Upper lobe of right lung (tissue), 1 donor: ENCODE measurements at places on chromosomes 12 and 14. TPM values are rescaled to one million over a fixed set of nuclear protein-coding genes. Genes with fewer than 3 reads are reported as not detected.

DNA sequence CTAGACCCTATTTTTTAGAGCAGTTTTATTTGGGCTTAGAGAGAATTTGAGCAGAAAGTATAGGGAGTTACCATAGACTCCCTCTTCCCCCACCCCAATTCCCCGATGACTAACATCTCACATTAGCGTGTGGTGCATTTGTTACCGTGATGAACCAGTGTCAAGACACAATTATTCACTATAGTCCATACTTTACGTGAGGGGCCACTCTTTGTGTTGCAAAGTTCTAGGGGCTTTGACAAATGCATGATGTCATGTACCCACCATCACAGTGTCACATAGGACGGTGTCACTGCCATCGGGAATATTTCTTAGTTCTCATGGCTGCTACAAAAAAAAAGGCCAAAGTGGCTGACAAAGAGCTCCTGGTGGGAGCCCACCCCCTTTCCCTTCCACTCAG is 119.1 kb downstream of the PHETA1 start:
- no peak overlapping the region for H3K27ac ChIP-seq
- DNase-seq: no peak
- no peaks in the 10 kb centered on the region for H3K4me1 ChIP-seq
- H3K36me3 ChIP-seq: no peaks in the 10 kb centered on the region
- no peak overlapping the region for H3K4me3 ChIP-seq

GRCh38 chr12:77640356-77640755 is 190.3 kb upstream of the NAV3 start:
- H3K4me1 ChIP-seq: no peaks in the 10 kb centered on the region
- DNase-seq: no peak
- H3K27ac ChIP-seq: no peak overlapping the region
- no peak overlapping the region for H3K4me3 ChIP-seq
- H3K36me3 ChIP-seq: no peaks in the 10 kb centered on the region

- H3K4me3 ChIP-seq: no peak overlapping the region
- H3K27me3 ChIP-seq: no peaks in the 10 kb centered on the region
- H3K27ac ChIP-seq: no peak overlapping the region
- DNase-seq: no peak
- peaks cover 86% of the 10 kb centered on the region for H3K36me3 ChIP-seq
Measured at GRCh38 chr12:131783915-131784541, 44.2 kb upstream of the MMP17 start.

DNA sequence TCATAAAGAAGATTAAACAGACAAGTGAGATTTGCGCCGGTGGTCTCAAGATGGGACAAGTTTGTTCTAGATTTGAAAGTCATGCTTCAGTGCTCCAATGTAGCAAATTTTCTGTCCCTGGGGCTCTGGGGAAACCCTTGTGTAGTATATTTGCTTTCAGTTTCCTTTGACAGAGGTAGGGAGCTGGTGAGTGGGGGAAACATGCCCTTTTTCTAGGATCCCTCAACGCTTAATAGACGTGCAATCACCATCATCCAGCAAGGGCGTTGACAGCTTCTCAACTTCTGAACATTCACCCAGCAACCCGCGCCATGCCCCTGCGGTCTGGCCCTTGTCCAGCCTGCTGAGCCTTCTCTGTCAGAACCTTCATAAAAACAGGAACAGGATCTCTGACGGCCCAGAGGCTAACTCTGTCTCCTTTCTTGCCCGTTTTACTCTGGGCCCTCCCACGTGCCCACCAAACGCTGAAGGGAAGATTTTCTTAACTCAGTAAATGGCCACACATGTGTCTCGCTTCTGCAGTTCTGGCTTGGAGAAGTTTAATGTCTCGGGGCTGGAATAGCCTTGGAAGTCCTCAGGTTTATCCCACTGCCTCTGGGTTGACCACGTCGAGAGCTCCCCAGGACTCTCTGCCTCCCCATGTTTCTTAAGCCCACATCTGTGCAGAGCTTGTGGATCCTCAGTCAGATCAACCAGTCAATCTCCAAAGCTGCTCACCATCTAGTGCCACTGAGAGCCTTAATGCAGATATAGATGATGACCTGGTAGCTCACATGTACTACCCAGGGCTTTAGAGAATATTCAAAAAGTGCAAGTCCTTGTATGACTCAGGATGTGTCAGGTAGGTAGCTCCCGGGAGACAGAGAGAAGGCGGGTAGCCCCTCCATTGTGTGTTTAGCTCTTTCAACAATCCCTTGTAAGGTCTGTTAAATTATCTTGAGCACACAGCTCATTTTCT is 58.1 kb upstream of the CCND2 start:
- no peaks in the 10 kb centered on the region for H3K27me3 ChIP-seq
- DNase-seq: peak; percentile 88
- H3K36me3 ChIP-seq: no peaks in the 10 kb centered on the region
- no peaks in the 10 kb centered on the region for H3K4me1 ChIP-seq

MLH3 gene
- 33.4 TPM for total RNA-seq

GRCh38 chr14:79511146-79511545 is 700.2 kb downstream of the DIO2 start:
- H3K27me3 ChIP-seq: no peaks in the 10 kb centered on the region
- no peaks in the 10 kb centered on the region for H3K4me1 ChIP-seq
- DNase-seq: no peak
- H3K27ac ChIP-seq: no peak overlapping the region
- H3K36me3 ChIP-seq: no peaks in the 10 kb centered on the region

DNA sequence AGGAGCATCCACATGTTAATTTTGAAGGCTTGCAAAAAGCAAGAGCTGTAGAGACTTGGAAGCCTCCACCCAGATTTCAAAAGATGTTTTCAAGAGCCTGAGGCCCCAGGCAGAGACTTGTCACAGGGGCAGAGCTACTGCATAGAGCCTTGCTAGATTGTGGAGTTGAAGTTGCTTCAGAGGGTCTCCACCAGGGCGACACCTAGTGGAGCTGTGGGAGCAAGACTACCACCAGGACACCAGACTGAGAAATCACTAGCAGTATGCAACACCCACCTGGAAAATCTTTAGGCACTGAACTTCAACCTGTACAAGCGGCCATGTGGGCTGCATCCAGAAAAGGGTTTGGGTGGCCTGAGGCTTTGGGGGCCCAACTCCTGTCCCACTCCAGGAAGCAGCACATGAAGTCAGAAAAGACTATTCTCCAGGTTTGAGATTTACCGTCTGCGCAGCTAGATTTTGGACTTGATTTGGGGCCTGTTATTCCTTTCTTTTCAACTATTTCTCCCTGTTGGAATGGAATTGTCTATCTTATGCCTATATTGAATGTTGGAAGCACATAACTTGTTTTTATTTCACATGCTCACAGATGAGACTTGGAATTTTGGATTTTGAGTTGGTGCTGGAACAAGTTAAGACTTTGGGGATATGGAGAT is 508.6 kb downstream of the FLRT2 start:
- no peak overlapping the region for H3K27ac ChIP-seq
- no peaks in the 10 kb centered on the region for H3K4me1 ChIP-seq
- H3K4me3 ChIP-seq: no peak overlapping the region
- DNase-seq: peak; percentile 65
- no peaks in the 10 kb centered on the region for H3K27me3 ChIP-seq

CCDC196 gene
- not detected for total RNA-seq

- peak; percentile 81 for DNase-seq
- no peak overlapping the region for H3K4me3 ChIP-seq
- H3K27ac ChIP-seq: peak overlapping the region; percentile 76
- H3K27me3 ChIP-seq: no peaks in the 10 kb centered on the region
- H3K4me1 ChIP-seq: peaks cover 25% of the 10 kb centered on the region
- H3K36me3 ChIP-seq: no peaks in the 10 kb centered on the region
Measured at GRCh38 chr14:68577802-68578541, 214.9 kb downstream of the ZFP36L1 start.

DNA sequence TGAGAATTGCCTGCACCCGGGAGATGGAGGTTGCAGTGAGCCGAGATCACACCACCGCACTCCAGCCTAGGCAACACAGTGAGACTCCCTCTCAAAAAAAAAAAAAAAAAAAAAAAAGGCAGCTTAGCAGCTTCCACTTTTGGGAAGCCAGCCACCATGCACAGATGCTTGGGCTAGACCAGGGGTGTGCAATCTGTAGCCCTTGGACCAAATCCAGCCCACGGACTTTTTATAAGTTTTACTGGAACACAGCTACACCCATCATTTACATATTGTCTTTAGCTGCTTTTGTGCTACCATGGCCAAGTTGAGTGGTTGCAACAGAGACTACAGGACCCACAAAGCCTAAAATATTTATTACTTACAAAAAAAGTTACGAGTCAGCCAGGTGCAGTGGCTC is 6.7 kb downstream of the CIT start:
- H3K27ac ChIP-seq: no peak overlapping the region
- no peaks in the 10 kb centered on the region for H3K27me3 ChIP-seq
- H3K36me3 ChIP-seq: no peaks in the 10 kb centered on the region
- DNase-seq: no peak
- H3K4me3 ChIP-seq: no peak overlapping the region
- no peaks in the 10 kb centered on the region for H3K4me1 ChIP-seq

GRCh38 chr12:24913130-24913529 is 35.8 kb downstream of the BCAT1 start:
- no peaks in the 10 kb centered on the region for H3K4me1 ChIP-seq
- H3K27me3 ChIP-seq: no peaks in the 10 kb centered on the region
- no peak overlapping the region for H3K4me3 ChIP-seq
- H3K27ac ChIP-seq: no peak overlapping the region
- H3K36me3 ChIP-seq: no peaks in the 10 kb centered on the region
- DNase-seq: no peak

KCNC2 gene
- total RNA-seq: not detected

GRCh38 chr14:104302794-104303405 is 164.5 kb downstream of the KIF26A start:
- no peak overlapping the region for H3K27ac ChIP-seq
- H3K36me3 ChIP-seq: no peaks in the 10 kb centered on the region
- no peak for DNase-seq
- peaks cover 6% of the 10 kb centered on the region for H3K4me1 ChIP-seq
- H3K4me3 ChIP-seq: no peak overlapping the region

DNA sequence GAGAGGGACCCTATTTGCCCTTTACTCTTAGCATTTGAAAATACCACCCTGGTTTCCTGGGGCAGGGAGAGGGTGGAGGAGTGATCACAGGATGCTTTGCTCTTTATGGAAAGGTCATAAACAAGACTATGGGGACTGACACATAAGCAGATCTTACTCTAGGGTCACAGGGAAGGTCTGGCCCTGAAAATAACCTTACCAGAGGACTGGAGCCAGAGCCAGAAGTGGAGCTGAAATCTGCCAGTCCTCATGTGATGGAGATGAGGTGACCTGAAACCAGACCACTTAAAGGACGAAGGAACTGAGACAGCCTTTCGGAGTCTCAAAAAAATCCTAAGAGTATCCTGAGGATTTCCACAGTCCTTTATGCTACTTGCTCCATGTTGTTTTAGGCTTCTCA is 12.4 kb downstream of the PFKM start:
- no peak for DNase-seq
- no peaks in the 10 kb centered on the region for H3K4me1 ChIP-seq
- no peak overlapping the region for H3K4me3 ChIP-seq
- H3K27me3 ChIP-seq: no peaks in the 10 kb centered on the region
- peaks cover 59% of the 10 kb centered on the region for H3K36me3 ChIP-seq
- no peak overlapping the region for H3K27ac ChIP-seq

DNA sequence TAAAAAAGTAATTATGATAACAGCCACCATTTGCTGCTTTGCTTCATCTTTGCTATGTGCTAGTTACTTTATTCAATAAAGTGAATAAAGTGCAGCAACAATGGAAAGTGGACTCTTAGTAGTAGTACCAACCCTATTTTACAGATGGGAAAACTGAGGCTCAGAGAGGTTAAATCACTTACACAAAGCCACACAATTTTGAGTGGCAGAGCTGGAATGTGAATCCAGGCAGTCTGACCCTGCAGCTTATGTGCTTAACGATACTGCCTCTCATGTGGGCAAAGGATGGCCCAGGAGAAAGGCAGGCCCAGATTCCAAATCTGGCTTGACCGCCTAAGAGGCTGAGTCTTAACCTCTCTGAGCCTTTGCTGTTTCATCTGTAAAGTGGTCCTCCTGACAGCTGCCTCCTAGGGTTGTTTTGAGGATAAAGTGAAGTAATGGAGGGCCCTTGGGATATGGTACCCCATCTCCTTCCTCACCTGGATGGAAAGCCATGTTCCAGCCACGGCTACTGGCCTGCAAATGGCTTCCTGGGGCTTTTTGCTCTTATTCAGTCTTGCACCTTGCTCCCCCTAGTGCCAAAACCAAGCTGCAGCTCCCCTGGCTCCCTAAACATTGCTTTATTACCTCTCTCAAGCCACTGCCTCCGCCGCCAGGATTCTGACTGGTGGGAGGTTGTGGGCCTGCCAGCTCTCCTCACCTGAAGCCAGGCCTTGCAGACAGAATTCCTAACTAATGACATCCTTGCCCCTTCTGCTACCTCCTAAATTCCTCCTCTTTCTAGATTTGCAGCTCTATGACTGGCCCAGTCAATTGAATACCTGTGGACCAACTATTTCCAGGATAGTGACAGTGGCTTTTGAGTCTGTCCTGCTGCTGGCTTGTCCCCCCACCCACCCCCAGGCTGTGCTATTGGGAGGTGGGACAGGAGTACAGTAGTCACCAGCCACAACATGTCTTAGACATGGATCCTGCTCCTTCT is 283.3 kb upstream of the PWP1 start:
- H3K4me1 ChIP-seq: no peaks in the 10 kb centered on the region
- no peaks in the 10 kb centered on the region for H3K27me3 ChIP-seq
- H3K36me3 ChIP-seq: no peaks in the 10 kb centered on the region
- H3K4me3 ChIP-seq: no peak overlapping the region
- no peak for DNase-seq
